ENCODE measurements at places on chromosomes 2 and 18.

GRCh38 chr2:202171241-202171825, 67.1 kb downstream of the SUMO1 start:
- DNase-seq = no peak

DNA sequence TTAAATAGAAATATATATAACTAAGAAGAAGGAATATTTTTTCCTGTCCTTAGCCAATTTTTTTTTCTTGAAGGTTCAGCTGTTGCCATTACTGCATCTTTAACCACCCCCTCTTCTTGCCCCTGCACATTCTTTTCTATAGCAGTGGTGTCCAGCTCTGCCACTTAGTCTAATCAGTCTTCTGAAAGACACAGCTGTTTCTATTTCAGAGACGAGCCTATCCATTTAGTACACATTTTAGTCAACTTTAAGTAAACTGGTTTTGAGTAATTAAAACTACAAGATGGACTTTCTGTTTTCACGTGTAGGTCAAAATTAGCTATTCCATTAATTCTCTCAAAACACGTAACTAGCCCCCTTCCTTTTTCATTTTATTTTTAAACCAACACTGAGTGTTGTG, 21.0 kb downstream of the SPOPL start:
- no peak for DNase-seq

DNA sequence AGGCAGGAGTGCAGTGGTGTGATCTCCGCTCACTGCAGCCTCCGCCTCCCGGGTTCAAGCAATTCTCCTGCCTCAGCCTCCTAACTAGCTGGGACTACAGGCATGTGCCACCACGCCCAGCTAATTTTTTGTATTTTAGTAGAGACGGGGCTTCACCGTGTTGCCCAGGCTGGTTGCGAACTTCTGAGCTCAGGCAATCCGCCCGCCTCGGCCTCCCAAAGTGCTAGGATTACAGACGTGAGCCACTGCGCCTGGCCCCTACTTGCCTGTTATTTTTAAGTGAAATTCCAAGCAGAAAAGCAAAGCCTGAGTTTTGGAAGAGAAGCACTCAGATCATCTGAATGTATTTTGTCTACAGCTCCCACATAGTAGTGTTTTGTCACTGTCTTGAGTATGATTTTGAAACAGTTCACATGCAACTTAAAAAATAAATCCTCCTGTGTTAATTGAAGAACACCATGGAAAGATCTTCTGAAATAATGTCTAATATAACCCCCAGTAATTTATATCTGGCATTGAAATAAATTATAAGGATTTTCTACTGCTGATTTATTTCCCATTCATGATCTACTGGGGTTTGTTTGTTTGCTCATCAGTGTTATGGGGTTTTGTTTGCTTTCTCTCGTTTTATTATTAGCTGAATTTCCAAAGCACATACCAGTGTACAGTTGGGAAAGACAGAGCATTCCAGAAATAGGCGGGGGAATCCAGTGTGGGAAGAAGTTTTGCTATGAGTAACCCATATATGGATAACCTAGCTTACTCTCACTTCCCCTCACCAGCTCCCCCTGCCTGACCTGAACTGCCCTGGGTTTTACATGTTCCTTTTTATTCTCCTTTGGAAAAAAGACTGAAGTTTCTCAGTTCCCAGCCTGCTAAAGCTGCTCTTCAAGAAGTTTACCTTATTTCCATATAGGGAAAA, 80.1 kb upstream of the MAP3K20 start:
- DNase-seq = no peak

GRCh38 chr2:32963941-32964340, 17.2 kb downstream of the LTBP1 start:
- DNase-seq = no peak

- DNase-seq = no peak
These were observed 586.6 kb upstream of the KLHL29 start for GRCh38 chr2:22798386-22798785.

DNA sequence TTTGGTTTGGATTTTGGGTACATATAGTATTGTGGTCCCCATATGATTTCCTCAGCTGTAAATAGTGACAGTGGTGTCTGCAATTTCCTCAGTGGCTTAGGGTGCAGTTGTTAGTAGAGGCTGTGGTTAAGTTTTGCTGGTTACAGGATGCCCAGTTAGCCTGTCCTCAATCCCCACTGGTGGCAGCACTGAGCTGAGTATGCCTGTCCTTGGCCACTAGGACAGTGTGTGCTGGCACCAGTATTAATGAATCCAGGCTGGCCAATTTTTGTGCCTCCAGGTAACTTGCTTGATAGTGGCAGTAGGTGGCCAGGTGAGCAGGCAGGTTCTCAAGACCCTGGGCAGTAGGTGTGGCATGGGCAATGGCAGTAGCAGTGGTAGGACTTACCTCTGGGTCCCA, 973.1 kb downstream of the TMEM182 start:
- no peak for DNase-seq

GRCh38 chr2:103159018-103159417, 397.2 kb downstream of the TMEM182 start:
- DNase-seq = peak; percentile 6

GRCh38 chr2:232324778-232325177, 53.8 kb upstream of the ALPP start:
- no peak for DNase-seq

- DNase-seq = no peak
These were observed 129.5 kb upstream of the PELI1 start for GRCh38 chr2:64273524-64274398.

DNA sequence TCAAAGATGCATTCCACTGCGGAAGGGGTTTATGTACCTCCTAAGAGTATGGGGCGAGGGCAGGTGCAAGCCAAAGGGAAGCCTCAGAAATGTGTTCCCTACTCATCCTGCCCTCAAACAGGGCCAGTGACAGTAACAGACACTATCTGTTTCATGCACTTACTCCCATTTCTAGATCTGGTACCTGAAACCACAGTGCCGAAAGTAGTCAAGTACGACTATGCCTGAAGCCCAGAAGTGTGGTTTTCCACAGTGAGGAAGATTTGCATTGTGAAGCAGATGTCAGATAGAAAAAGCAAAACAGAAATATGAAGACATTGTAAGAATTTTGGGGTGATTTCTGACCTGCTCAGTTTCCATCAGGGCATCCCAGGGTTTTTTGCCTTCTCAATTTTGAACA, 748.7 kb downstream of the RNF144A start:
- DNase-seq = no peak

GRCh38 chr2:70944111-70944690, 8.5 kb downstream of the ATP6V1B1 start:
- no peak for DNase-seq

DNA sequence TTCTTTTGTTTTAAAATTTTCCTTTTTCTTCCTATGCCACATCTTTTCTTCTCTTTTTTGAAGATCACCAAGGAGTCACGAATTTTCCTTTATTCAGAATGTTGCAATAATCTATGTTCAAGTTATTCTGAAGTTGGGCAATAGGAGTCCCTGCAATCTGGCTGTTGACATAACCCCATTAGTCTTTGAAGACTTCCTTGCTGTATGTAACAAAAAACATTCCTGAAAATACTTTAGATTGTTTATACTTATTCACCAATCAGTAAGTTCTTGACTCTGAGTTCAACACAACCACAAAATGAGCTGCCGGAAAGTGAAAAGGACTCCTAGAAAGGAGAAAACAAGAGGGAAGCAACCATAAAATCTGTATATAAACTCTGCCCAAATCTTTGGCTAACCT, 62.8 kb downstream of the TMEM237 start:
- no peak for DNase-seq

GRCh38 chr18:67932271-67932670, 415.8 kb upstream of the DSEL start:
- DNase-seq = no peak

GRCh38 chr2:121450301-121450700, 80.4 kb upstream of the RNU4ATAC start:
- DNase-seq = no peak

DNA sequence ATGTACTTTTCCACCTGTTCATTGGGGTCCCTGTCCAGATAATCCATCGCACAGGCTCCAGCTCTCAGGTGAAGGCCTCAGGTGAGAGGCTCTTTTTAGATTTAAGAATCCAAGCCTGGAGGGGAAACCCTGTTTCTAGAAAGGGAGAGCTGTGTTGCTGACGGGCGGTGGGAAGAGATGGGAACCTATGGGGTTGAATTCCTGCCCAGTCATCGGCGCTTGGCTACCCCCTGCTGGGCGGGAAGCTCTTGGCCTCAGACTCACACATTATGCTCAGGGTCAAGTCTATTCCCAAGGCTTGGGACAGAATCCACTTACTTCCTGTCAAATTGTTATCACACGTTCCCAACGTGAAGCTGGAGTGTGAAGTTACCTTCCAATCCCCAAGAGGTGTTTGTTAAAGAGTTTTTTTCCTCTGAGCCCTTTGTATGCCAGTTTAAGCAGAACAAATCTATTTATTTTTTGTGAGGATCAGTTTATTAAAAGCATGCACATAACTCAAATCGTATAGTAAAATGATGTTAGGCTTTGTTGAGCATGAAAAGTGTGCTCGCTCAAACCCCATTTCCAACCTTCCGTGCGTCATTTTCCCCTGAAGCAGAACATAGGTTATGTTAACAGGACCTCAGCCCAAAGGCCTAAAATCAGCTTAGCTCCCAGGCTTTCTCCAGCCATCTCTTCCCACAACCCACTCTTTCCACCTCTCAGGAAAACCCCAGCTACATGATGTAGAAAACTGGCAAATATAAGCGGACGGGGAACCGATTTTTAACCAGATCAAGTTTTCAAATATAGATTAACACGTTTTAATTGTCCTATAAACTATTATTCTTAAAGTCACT, 181.7 kb upstream of the ETAA1 start:
- DNase-seq = peak; percentile 79

DNA sequence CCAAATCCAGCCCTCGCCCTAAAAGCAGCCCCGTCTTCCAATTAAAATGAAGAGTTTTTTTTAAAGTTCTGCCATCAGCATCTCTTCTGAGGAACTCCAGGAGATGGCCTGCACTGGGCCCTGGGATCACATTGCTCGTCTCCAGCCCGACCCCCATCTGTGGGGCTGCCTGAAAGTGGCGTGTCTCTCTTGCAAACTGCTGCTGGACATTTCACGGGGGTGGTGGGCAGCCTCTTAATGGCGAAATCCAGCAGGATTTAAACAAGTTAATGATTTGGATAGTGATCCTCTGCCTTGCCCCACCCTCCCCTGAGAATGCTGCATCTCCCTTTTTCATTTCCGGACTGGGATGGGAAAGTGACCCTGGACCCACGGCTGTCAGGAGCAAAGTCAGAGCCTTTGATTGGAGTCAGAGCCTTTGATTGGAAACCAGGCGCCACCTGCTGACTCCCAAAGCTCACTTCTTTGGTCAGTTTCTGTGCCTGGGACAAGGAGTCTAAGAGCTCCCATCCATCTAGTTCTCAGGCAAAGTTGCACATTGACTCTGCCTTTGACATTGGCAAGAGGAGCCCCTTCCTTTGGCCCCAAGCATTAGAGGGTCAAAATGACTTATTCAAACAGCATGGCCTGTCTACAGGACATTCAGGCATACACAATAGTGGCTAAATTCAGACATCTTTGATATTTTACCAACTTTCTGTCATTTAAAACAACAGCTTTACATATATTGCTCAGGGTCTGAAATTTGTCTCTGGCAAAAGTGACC, 155.2 kb downstream of the SH3BP4 start:
- DNase-seq = peak; percentile 81

DNA sequence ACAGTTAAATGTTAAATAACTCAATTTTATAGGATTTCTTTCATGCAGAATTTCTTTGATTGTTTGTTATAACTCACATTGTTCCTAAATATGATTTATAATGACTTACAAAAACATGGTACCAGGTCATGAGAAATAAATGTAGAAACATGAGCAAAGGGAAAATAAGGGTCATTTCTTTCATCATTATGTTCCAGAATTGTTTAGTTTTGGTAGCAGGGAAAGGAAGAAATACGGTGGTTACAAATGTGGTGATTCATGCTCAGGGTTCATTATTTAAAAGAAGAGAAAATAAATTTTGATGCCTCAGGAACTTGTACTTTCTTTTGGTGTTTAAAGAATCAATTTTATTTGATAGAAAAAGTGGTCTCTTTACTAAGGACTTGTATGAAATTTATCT, 4.4 kb downstream of the LYPD6B start:
- DNase-seq = no peak

DNA sequence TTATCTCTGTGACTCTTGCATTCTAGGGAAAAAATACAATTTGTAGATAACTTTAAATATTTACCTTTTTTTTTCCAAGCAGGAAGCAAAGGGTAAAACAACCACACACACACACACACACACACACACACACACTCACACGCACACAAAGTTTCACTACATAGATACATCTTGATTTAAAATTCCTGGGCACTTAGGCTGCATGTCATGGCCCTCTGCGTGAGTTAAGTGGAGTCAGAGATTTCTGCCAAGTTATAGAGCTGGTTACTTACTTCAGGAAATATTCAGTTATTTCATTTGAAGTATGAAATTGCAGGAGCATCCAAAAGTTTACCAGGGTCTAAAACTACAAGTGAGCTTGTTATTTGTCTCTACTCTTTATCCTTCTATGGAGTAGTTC, 612.0 kb downstream of the IRS1 start:
- DNase-seq = no peak

- DNase-seq = no peak
These were observed 308.7 kb upstream of the SALL3 start for GRCh38 chr18:78670778-78671391.

DNA sequence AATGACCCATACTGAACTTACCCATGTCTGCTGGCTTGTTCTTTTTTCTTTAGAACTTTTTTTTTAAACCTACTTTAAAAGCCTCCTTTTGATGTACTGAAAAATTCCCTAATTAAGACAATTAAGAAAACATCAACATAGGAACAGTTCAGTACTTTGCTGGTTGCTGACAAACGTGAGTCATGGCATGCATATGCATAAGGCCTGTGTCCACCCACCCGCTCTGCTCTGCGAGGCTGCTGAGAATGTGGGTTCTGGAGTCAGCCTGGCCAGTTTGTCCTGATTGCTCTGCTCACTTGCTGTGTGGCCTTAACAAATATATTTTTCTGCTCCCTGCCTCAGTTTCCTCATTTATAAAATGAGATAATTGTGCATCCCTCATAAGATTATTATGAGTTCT, 27.3 kb downstream of the LAMA3 start:
- no peak for DNase-seq

- peak; percentile 23 for DNase-seq
These were observed 766 bp downstream of the MFF start for GRCh38 chr2:227325839-227326195.
